D341Med (cell line): ENCODE measurements at places on chromosomes 2 and 18.

DNA sequence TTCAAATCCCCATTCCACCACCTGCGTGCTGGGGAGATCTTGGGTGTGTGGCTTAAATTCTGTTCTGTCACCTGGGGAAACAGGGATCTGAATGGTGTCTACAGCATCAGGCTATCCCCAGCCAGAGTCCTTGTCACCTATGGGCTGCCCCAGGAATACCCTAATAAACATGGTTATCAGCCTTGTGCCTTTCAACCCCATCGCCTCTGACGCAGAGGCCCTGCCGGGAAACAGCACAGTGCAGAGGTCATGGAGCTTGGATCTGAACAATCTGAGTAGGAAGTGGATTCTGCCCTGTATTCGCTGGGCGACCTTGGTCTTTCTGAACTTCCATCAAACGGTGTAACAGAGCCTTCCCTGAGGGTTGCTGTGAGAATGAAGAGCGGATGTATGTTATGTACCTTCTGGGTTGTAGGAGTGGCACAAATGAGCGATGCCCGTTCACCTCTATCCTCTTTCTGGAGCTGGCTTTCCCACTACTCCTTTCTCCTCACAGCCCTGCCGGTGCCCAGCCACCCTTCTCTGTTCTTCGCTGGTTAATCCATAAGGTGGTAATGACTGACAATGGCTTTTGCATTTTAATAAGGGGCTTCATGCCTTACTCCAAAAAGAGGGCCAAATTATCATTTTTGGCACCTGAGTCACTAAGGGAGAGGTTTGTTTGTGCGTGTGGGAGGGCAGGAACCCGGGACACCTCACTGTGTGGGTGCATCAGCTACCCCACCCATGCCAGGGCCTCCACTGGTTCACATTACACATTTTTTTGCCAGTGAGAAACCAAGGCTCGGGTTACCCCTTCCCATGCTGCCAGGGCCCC lies 256.5 kb downstream of the MYCN start:
- DNase-seq, result no peak

DNA sequence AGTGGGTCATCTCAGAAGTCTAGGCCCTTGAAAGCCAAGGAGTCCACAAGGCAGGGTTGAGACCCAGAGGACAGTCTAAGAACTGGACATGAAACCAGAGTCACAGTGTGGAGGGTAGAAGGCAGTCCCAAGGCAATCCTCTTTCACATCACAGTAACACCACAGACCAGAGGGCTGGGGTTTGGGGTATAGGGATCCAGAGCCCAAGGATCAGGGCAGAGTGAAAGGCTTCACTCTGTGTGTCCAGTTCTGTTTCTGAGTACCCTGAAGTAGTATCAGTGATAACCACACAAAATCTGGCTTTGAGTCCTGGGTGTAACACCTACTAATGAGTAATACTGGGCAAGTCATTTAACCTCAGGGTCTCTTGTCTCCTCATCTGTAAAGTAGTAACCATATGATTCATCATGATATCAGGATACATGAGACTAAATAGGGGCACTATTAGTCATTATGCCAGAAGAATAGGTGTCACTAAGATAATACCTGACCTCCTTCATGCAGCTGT lies 91.0 kb downstream of the ICA1L start:
- no peak for DNase-seq

- no peak for DNase-seq
Measured at GRCh38 chr2:199443589-199444130, 14.1 kb downstream of the SATB2 start.

GRCh38 chr2:164746713-164747112 lies 94.9 kb downstream of the COBLL1 start:
- DNase-seq, result no peak

DNA sequence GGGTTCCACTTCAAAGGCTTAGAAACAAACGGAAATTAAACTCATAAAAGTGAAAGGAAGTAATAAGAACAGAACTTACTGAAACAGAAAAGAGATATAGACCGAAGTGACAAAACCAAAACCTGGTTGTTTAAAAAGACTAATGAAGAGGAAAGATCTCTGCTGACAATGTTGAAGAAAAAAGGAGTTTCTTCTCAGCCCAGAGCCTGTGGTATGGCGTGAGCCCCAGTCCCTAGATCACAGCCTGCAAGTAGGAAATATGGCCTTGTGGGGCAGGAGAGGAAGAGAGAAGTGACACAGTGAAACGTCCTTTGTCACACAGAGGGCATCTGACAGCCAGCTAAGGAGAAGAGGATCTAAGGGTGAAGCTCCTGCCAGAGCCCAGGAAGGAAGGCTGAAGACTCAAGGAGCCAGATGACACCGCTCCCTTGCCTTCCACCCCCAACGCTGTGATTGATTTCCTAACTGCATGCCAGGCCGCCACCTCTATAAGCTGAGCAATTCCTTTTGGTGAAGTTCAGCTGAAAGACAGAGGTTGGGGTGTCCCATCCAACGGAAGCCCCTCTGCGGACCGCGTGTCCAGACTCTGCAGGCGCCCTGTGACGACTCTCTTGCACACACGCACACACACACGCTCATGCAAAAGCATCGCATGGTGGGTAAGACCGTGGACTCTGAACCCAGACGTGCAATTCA lies 141.1 kb downstream of the HDAC4 start:
- no peak for DNase-seq

GRCh38 chr2:223494496-223494895 lies 107.7 kb downstream of the SCG2 start:
- no peak for DNase-seq

- no peak for DNase-seq
Measured at GRCh38 chr2:19146867-19147266, 211.6 kb downstream of the OSR1 start.

DNA sequence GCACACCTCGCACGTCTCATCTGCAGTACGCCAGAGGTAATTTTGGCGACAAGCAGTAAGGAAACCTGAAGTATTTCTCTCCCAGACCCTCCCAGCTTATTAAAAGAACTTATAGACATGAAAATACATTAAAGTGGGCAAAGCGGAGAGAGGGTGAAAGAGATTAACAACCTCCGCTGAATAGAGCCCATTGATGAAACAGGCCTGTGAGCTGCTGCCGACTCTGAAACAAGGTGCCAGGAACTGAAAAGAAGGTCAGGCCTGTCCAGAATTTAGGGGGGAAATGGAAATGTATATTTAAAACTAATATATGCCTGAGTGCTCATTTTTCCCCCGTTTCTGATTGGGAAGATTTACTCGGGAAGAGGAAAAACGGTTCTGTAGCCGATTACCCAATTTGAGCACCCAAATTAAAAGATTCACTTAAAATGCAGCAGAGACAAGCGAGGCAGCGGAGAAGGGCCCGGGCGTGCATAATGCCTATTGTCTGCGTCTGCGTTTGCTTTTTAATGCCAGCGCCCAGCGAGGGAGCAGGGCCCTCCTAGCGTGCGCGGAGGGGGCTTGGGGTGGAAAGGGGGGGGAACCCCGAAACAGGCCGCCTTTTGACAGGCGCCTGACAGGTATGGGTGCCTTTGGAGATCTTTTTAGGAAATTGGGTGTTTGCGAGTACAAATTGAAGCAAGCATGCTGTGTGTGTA lies 316.2 kb downstream of the GBX2 start:
- no peak for DNase-seq
